ENCODE measurements at places on chromosomes 7 and 10.

DNA sequence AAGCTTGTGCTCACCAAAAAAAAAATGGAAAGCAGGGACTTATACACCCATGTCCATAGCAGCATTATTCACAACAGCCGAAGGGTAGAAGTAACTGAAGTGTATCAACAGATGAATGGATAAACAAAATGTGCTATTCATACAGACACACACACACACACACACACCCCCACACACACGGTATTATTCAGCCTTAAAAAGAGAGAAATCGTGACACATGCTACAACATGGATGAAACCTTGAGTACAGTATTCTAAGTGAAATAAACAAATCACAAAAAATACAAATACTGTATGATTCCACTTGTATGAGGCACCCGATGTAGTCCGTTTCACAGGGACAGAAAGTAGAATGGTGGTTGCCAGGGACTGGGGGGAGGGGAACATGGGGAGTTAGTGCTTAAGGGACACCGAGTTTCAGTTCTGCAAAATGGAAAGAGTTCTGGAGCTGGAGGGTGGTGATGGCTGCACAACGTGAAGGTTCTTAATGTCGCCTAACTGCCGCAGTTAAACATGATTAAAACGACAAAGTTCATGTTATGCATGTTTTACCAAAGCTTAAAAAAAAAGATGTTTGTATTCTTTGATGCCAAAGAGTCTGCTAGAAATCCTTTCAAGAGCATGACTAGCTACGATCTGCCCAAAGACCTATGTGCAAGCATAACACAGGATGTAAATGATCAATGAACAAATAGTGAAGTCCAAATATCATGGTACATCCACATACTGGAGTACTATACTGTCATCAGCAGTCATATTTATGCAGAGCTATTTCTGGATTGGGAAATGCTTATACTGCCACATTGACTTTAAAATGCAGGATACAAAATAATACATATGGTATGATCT is 7.2 kb downstream of the TNS3 start:
- DNase-seq, result no peak

DNA sequence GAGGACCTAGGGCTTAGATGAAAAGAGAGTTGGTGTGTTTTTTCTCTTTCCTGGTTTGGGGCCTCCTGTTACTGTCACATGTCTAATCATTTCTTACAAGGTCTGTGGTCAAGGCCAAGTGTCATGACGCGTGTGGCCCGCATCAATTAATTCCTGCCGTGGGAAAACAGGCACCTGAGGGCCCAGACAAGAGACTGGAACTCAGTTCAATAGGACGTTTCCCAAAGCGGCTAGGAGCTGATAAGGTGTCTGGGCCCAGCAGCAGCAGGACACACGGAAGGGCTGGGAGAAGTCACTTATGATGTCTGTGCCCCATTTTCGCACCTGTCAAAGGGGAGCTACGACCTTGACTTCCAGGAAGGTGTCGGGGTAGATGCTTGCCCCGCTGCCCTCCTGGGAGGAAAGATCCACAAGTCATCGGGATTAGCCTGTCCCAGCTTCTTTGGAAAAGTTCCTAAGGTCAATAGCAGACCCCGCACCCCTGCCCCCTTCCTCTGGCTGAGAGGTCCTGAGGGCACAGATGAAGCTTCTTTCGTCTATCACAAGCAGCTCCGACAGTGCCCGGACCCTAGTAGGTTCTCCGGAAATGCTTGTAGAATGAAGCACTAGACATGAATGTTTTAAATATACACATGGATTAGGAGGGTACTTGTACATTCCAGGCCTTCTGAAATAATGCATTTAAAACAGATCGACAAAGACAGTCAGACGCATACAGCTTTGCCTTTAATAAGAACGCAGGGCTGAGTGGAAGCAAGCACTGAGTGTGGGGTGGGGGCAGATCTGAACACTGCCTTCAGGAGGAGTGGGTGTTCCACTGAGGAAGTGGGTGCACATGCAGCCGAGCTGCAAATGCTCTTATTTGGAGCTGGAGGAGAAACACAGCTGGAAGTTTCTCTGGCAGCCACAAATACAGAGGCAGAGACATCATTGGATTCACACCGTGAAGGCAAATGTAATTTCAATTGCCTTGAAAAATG is 237.5 kb upstream of the GRB10 start:
- DNase-seq, result no peak

DNA sequence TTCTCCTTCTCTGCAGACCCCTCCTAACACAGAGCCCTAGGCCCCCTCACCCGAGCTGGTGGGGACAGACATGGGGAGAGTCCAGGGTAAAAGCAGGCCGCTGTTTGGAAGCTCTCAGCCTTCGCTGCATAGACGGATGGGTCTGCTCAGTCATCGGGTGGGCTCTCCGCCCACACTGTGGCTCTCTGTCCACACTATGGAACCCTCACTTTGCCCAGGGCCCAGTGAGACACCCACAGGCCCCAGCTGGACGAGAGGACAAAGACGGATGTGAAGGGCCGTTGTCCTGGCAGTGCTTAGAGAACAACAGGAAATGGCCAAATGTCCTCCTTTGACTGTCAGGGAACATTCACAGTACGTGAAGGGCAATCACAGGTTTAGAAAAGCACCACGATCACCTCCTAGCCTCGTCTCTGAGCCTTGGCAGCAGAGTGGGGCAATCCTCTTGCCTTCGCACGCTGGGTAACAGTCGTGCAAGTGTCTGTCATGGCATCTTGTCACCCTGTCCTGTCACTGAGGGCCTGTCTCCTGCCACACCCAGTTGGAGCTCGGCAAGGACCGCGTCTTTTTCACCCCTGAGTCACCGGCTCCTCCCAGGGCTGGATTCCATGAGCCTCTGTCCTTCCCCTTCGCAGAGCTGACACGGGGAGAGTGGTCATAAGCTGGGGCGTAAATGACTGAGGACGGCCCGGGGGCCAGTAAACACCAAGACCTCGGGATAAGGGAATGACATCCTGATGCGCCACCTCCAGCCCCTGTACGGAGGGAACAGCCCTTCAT is 80.6 kb downstream of the PRKAG2 start:
- DNase-seq, result no peak

- no peak for DNase-seq
These were observed 87.4 kb downstream of the RAMP3 start for GRCh38 chr7:45244981-45245380.

DNA sequence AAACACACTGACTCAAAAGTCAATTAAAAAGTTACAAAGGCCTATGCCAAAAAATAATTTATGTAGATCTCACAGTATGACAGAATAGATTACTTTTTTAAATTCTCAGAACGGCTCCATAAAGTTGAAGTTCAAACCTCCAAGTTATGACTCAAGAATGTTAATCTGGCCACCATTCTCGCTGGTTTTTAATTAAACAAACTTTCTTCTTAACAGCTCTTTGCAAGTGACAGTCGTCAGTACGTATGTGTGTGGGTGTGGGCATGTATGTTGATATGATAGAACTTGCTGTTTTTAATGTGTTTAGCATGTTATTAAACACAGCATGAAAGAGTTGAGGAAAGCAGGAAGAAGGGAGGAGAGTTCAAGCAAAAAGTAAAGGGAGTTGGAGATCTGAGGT is 18.5 kb downstream of the PRKCQ start:
- DNase-seq, result peak; percentile 30

- DNase-seq, result no peak
These were observed 13.3 kb upstream of the SLC16A12 start for GRCh38 chr10:89548673-89549072.

- no peak for DNase-seq
These were observed 9.6 kb upstream of the PTTG1IP2 start for GRCh38 chr7:90459888-90460287.

GRCh38 chr7:141317033-141317585 is 234.1 kb upstream of the AGK start:
- DNase-seq, result no peak

DNA sequence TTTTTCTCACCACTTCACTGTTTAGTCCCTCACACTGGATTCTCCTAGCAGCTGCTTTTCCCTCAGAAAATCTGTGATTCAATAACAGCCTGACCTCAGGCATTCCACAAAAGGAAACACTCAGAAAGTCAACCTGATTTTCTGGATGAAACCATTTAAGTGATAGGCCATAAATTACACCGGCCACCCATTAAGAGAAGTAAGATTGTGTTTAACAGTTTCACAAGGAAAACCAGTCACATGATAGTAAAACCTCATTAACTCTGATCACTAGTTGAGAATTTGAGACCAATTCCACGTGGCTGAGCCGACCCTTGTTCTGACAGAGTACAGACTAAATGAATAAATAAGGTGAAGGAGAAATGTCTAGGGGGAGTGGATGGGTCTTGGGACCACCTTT is 7.7 kb downstream of the GRM8 start:
- DNase-seq, result no peak

- DNase-seq, result no peak
These were observed 528.5 kb downstream of the LRMDA start for GRCh38 chr10:75959912-75960311.

DNA sequence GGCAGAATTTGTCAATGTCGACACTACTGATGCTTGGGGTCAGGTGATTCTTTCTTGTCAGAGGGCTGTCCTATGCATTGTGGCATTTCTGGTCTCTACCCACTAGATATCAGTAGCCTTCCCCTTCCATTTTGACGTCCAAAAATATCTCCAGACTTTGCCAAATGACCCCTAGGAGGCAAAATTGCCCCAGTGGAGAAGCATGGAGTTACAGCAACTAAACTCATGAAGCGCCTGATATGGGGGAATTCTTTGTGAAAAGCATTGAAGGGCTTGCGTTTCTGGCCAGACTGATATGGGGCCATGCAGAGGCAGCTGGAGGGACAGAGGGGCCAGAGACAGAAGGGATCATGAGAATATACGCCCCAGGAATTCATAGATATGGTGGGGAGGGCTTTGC is 43.6 kb downstream of the ADRB1 start:
- DNase-seq, result no peak

DNA sequence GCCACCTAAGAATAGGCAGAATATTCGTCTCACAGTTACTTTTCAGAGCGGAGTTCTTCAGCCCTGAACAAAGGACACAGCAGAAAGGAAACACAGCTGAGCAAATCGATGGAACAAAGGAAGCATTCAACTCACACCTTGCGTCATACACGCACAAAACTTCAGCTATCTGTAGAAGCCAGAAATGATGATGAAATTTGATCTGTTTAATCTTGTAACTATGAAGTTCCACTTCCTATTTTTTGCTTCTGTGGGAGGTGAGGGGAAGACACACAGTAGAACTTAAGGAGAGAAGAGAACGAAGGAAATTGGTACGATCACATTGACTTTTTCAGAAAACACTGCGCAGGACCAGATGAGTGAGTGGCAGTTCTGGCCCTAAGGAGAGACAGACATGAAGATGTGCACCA is 26.2 kb downstream of the FAM171A1 start:
- peak; percentile 69 for DNase-seq

DNA sequence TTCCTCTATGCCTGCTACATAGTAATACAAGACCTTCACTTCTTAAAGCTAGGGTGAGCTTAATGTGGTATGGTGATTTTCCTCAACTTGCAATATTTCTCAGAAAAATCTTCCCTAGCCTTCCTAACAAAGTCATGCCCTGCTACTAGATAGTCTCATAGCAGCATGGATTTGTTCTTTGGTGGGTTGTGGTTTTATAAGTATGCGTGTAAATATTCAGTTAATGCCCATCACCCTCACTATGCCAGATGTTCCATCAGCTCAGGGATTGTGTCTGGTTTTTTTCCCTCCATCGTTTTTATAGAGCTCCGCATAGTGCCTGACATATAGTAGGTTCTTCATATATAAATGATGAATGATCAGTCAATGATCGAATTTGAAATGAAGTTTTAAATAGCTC is 182.8 kb downstream of the CREB5 start:
- DNase-seq, result no peak

DNA sequence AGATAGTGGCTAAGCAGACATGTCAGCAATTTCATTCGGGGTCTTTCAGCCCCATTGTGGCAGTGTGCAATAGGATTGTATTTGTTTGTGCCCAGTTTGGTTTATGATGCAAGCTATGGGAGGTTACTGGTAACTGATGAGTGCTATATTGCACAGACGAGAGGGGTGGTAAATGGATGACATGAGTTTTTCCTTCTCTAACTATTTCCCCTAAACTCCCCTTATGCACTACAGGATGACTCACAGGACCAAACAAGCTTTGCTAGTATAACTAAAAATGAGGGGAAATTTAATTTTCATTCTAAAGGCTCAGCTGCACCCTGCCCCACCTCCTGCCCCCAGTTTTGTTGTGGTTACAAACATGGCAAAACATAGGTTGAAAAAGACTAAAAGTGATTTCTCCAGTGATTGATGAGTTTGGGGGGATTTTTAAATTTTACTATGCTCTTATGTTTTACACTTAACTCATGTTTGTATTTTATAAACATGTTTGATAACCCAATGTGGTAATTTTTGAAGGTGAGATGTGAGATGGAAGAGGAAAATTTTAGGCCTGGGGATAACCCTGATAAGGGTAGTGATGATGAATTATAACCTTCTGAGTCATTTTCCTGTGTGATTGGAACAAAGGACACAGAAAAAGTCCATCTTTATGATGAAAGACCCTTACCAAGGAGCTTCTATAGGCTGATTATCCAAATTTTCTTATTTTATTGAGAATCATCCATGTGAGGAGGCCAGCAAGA is 60.8 kb upstream of the NAMPT start:
- DNase-seq, result no peak

- DNase-seq, result no peak
These were observed 499 bp downstream of the GAL3ST4 start for GRCh38 chr7:100167912-100168323.

DNA sequence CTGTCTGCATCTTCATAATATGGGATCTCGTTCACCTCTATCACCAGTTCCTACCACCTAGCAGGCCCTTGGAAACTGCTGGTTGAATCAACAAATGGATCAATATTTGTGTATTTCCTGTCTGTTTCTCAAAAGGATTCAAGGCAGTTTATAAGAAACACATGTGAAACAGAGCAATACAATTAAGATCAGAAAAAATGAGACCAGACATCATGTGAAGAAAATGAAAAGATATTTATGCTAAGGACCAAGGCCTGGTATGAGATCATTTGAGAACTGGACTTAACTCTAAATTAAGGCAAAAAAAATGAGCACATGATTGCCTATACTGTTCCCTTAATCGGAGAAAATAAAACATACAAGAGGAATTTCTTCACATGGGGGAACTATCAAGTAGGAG is 589.0 kb downstream of the SUGCT start:
- DNase-seq, result no peak

- no peak for DNase-seq
These were observed 176.0 kb upstream of the NAMPT start for GRCh38 chr7:106460792-106461254.

DNA sequence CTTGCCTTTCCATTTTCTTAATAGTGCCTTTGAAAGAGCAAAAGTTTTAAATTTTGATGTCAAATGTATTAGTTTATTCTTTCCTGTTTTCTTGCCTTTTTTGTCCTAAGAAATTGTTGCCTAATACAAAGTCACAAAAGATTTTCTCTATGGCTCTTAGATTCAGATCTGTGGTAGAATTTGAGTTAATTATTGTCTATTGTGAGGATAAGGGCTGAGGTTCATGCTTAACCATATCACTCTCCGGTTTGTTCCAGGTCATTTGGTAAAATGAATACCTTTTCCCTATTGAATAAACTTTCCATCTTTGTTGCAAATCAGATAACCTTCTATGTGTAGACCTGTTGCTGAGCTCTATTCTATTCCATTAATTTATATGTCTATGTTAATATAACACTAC is 96.0 kb downstream of the NOD1 start:
- no peak for DNase-seq

Data from retinal pigment epithelial cell (primary cell).